Activated CD4-positive, CD25-positive, alpha-beta regulatory T cell treated with anti-CD3 and anti-CD28 coated beads, Interleukin-2, amount 50 U/mL, for 24 hours (primary cell): ENCODE measurements at places on chromosomes 2 and 18.

- ATAC-seq = no peak
Observed at GRCh38 chr2:227031379-227031778, 132.6 kb downstream of the COL4A4 start.

- ATAC-seq = no peak
Observed at GRCh38 chr2:113967272-113967671, 77.4 kb downstream of the ACTR3 start.

GRCh38 chr2:37604716-37605115 lies 66.7 kb downstream of the CDC42EP3 start:
- ATAC-seq = no peak

GRCh38 chr18:50301074-50301473 lies 13.6 kb upstream of the CXXC1 start:
- ATAC-seq = no peak

DNA sequence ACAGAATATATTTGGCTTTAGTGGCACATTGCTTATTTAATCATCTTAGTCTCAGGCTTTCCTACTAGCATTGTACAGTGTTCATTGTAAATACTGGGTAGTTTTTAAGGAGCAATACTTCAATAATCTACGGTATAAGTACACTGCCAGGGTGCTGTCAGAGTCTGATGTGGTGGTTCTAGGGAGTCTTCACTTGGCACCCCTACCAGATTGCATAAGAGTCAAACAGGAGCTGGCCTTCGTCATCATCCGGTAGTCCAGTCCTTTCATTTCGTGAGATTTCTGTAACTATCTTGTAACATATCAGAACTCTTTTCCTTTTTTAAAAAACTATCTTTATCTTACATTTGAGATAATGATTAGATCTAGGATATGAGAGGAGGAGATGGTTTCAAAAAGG lies 91.1 kb downstream of the ZNF532 start:
- ATAC-seq = no peak

GRCh38 chr2:12302691-12303090 lies 414.0 kb upstream of the TRIB2 start:
- ATAC-seq = no peak

- ATAC-seq = no peak
Observed at GRCh38 chr2:132517386-132517785, 100.8 kb downstream of the GPR39 start.

GRCh38 chr18:1048032-1048431 lies 143.4 kb downstream of the ADCYAP1 start:
- ATAC-seq = no peak
